ENCODE measurements at places on chromosomes 13 and 19.

DNA sequence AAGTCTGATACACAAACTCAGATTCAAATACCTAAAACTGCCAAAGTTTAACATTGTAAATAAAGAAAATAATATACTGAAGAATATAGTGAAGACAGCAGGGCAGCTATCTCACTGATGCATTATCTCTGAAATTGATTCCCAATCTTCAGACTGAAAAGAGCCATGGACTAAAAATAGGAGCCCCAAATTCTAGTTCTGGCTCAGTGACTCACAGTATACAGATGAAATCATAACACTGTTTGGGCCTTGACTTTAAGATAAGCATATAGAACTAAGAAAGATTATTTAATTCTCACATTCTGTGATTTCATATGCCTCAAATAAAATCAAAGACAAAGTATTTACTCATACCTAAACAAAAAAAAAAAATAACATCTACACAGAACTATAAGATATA lies 53.9 kb downstream of the RBM26 start:
- DNase-seq = no peak

- no peak for DNase-seq
Measured at GRCh38 chr13:30480292-30480950, 14.7 kb upstream of the HMGB1 start.

DNA sequence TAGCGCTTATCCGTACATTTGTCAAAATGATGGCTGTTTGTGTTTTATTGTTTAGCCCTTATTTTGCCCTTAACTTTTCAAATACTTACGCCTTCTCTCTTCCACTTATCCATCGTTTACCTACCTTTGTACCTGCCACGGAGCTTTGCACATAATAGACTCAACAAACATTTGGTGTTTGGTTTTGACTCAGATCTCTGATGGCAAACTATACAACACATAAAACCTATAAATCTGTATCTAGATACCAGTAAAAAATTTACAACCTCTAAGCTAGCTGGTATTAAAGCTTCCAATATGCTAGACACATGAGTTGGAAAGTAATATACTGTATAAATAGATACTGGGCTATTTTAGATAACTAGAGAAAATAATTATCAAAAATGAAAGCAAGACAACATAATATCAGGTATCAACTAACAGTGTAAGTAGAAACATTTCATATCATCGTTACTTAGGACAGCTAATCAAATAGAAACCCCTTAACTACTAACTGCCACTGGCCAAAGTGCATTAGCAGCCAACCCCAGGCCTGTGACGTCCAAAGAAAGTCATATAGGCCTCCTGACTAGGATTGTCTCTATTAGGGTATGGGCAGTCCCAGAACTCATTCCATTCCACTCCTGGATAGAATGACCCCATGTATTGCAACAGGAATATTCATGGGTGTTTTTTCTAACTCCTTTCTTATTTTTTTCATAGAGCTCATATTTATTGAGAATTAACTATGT lies 53.8 kb downstream of the KCTD12 start:
- no peak for DNase-seq

GRCh38 chr19:31096062-31096830 lies 253.0 kb downstream of the TSHZ3 start:
- DNase-seq = no peak

DNA sequence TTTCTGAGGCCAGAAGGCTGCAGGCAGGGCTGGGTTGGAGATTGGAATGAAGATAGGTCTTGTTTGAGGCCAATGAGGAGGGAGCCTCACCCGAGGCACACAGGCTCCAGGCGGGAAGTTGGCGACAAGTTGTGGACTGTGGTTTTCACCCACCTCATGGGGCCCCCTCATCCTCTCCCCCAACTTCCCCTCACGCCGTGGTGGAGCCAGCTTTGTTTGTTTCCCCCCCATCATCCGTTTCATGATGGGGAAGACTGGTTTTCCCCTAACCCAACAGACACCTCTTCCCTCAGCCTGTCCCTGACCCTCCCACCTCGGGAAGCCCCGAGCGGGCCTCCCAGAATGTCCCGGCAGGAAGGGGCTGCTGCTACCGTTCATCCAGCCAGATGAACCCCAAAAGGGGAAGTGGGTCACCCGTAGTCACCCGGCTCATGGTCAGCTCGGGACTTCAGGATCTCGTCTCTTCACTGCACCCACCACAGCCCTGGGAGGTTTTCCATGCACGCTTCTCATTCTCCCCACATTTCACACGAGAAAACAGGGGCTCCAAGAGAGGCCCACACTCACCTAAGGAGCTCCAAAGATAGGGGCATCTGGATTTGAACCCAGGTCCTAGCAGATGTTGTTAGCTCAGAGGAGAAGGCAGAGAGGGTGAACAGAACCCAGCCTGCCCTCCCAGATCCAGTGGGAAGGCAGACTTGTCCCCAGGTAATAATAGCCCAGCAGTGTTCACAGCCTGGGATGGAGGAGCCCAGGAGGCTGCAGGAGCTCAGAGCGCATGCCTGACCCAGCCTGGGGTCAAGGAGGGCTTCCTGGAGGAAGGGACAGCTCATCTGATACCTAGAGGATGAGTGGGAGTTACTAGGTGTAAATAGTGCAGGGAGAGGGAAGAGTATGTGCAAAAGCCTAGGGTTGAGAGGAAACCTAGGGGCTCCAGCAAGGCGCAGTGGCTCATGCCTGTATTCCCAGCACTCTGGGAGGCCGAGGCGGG lies 23.5 kb downstream of the CEACAM16 start:
- DNase-seq = no peak

DNA sequence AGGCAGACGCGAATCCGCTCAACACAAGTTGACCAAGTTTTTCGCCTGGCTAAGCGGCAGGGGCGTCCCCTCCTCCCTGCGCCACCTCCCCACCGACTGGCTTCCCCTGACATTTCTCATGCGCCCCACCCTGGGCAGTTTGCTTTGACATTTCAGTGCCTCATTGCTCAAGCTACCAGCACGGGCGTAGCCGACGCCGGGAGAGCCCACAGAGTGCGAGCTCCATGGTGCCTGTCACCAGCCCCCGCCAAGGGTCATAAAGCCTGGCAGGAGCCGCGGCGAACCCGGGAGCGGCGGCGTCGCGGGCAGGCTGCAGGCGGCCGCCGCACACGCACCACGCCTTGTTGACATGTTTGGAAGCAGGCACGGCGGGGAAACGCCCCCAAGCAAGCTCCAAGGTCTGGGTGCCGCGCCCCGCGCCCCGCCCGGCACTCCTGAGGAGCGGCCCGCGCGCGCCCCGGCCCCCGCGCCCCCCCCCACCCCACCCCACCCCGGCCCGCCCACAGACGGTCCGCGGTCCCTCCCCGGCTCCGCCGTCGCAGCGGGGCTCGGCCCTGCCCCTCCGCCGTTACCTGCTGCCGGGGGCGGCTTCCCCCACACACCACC lies 601 bp downstream of the FBXL3 start:
- no peak for DNase-seq

- no peak for DNase-seq
Measured at GRCh38 chr13:49256841-49257240, 9.1 kb downstream of the CDADC1 start.

DNA sequence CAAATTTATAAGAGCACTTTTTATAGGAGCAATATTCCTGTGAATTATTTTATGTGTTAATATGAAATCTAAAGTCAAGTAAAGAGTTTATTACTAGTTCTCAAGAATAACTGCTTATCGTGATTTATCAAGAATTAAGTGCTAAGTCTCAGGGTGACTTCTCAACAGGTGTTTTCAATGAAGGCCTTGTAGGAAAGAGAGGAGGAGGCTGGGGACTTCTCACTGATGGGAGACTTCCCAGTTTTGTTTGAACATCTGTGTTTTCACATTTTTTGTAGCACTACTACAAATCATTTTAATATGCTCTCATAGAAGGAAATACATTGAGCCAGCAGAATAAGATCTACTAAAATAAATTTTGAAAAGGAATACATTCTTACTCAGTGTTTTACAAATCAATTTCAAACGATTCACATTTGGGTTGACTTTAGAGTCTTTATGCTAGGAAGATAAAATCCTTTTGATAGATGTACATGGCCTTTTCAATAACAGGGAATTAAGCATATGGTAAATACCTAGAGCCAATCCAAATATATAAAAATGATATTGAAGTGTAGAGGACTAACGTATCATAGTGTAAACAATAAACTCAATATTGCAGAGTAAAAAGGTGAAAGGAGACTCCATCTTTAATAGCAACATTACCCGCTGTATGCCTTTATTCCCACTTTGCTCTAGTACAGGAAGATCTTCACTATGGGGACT lies 6.8 kb downstream of the PCDH17 start:
- no peak for DNase-seq

DNA sequence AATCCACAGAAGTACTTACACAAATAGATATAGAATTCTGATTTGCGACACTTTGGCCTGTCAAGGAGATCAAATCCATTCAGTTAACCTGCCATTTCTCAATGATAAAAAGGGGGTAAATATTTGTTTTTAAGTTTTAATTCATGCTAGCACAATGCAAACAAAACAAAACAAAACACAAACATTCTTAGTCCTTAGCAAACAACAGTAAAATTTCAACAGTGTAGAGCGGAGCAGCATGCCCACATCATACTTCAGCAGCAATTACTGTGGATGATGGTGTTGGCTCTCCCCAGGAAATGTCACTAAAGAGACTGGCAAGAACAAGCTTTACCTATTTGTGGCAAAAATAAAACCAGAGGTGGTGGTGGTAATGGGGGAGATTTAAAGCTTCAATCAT lies 625.2 kb upstream of the PCDH20 start:
- DNase-seq = no peak

DNA sequence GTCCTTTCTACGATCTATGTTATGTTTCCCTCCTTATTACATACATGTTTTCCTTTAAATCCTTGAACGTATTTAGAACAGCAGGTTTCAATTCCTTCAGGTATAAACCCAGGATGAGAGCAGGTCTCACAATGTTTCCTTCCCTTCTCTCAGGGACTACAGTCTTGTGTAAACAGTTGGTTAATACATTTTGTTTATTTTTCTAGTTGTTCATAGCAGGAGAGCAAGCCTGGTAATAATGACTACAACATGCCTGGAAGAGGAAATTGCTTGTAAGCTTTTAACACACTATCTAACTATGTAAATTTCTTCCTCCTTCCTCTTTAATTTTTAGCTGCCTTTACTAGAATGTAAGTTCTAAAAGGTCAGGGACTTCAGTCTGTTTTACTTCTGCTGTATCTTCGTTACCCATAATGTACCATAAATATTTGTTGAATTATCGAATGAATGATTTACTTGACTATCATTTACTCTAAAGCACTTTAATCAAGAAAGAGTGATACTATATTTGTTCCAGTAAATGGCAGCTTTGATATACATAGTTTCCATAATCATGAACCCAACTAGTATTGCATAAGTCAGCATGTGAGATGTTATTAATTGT lies 28.9 kb upstream of the TNFRSF19 start:
- no peak for DNase-seq

DNA sequence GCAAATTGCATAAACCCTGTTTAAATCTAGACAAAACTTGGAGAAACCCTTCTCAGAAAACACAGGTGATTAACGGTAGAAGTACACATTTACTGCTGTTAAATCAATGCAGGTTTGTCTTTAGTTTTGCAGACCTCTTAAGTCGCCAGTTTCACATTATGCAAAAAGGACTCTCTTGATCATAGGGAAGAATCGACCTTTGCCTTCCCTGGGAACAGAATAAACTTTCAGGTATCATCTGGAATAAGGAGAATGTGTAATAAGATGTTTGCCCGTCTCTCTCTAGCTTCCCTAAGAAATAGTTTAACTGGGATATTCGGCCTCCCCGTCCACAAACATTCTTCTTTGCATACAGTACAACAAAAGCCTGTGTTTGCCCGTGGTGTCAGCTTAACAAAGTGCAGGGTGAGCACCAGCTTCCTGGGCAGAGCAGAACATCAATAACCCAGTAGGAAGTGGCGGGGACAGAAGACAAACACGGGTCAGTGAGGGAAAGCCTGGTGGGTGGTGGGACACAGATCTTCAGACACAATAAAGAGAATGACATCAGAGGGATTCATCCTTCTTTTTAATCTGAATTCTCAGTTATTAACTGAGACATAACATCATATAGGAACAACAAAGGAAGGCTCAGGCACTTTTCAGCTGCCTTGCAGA lies 1077.7 kb upstream of the SLC10A2 start:
- no peak for DNase-seq

DNA sequence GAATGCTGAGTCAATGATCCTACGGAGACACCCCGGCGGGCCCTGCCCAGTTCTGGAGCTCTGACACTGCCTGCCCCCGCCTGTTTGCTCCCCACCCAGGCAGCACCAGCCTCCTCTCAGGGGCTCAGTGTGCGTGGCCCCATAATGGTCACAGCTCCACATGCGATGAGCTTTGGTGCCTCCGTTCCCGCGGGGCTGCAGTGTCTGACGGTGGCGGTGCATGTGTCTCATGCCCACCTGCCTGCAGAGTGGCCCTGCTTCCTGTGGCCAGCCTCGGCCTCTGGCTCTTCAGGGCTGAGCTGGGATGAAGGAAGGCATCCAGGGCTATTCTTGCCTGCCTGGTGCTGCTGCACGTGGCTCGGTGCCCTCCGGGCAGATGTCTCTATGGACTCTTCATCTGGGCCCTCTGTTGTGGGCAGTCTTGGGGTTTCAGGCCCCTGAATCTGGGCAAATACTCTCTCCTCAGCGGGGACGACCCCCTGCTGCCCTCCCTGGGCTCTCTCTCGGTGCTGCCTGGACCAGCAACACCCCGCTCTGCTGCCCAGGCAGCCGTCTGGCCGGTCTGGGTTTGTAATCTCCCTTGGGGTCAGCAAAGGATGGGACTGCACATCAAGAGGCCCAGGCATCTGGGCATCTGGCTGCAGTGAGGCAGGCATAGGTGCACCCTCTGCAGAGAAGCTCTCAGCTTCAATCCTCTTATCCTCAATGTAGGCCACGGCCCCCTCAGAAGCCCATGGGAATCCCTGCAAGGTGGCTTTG lies 19.3 kb upstream of the TMEM255B start:
- DNase-seq = no peak

DNA sequence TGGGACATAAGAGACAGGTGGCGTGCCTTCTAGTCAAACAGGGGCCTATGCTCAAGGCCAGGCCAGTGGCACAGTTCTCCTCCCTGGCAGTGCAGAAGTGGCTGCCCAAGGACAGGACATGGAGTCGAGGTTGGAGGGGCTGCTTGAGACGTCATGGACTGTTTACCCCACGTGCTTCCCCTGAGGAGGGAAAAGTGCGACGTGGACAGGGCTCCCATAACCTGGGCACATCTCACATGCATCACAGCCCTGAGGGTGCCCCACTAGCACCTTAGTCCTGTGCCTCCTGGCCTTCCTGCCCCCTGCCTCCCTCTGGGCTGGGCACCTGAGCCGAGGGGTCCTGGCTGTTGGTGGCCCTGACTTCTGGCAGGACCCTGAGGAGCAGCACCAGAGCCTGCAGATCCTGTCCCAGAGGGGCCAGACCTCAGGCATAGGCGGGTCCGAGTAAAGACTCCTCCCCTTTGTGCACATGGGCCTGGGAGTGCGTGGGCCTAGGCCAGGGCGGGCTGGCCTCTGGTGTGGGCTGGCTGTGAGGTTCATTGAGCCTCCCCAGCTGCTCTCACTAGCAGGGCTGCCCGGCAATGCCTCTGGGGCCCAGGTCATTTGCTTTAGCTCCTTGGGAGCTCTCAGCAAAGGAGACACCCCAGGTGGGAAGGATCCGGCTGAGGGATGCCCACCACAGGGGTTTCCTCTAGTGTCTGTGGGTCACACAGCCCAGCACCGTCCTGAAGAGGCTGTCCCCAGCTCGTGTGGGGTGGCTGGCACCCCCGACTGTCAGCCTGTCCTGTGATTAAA lies 65.7 kb downstream of the CEBPG start:
- DNase-seq = no peak
